ENCODE measurements at places on chromosomes 4 and X. TPM values are rescaled to one million over a fixed set of nuclear protein-coding genes. Genes with fewer than 3 reads are reported as not detected.
A peak's percentile ranks its signal among the peaks of the same experiment; 100 is the strongest.

GC gene
- total RNA-seq, result not detected

HPGDS gene
- not detected for total RNA-seq

CNGA2 gene
- not detected for total RNA-seq

BGN gene
- total RNA-seq, result 1,581 TPM

DDIT4L gene
- total RNA-seq, result 0.78 TPM

DNA sequence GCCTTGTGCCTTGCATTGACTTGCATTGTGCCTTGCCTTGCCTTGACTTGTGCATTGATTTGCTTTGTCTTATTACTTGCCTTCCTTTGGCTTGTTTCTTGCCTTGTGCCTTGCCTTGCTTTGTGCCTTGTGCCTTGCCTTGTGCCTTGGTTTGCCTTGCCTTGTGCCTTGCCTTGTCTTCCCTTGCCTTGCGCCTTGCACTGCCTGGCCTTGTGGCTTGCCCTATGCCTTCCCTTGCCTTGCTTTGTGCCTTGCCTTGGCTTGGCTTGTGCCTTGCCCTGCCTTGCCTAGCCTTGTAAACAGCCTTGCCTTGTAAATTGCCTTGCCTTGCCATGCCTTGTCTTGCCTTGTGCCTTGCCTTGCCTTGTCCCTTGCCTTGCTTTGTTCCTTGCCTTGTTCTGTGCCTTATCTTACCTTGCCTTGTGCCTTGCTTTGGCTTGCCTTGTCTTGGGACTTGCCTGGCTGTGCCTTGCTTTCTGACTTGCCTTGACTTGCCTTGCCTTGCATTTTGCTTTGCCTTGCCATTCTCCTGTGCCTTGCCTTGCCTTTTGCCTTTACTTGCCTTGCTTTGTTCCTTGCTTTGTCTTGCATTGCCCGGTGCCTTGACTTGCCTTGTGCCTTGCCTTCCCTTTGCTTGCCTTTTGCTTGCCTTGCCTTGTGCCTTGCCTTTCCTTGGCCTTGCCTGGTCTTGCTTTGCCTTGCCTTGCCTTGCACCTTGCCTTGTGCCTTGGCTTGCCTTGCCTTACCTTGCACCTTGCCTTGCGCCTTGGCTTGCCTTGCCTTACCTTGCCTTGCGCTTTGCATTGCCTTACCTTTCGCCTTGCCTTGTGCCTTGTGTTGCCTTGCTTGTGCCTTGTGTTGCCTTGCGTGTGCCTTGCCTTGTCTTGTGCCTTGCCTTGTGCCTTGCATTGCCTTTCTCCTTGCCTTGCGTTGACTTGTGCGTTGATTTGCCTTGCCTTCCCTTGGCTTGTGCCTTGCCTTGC is 97.5 kb downstream of the TAB3 start:
- peak; percentile 70 for DNase-seq

GRCh38 chrX:57977992-57978391 is 67.7 kb upstream of the ZXDA start:
- no peak for DNase-seq

GRCh38 chrX:150506020-150506419 is 62.4 kb upstream of the MTM1 start:
- DNase-seq, result no peak

- DNase-seq, result no peak
Observed at GRCh38 chr4:37503261-37503660, 182.9 kb downstream of the RELL1 start.

DNA sequence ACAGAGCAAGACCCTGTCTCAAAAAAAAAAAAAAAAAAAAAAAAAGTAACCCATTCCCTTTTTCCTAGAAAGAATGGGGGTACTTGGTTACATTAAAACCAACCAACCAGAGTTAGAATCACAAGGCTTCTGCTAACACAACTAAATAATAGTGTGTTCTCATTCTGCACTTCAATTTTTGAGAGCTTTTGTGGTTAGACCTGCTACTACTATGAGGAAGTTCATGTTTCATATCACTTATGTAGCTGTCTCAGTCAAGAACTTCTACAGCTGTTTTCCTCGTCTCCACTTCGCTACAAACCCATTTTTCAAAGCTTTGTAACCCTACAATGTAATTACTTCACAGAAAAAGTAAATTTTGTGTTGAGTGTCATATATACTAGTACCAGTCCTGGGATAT is 58.3 kb downstream of the PDHA2 start:
- DNase-seq, result no peak

- no peak for DNase-seq
Observed at GRCh38 chr4:79540143-79540542, 132.1 kb upstream of the GK2 start.

GRCh38 chrX:4754878-4755604 is 1041.6 kb upstream of the PRKX start:
- DNase-seq, result no peak

GRCh38 chr4:148261848-148262247 is 180.4 kb downstream of the NR3C2 start:
- DNase-seq, result no peak

DNA sequence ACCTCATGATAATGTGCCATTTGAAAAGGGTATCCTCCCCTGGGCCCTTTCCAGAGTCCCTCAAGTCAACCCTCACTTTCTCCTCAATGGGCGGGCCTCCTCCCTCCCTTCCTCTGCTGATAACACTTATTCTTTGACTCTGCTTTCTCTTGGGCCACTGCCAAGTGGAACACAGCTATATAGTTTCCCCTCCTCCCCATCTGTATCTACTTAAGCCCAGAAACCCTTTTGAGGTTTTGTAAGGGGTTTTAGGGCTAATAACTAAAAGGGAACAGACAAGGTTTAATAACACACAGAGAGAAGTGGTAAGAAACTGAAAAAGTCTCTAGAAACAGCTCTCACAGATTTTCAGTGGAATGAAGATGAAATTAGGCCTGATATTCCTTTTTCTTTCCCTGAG is 116.7 kb downstream of the GPC3 start:
- DNase-seq, result no peak

GRCh38 chr4:52813546-52813945 is 48.6 kb upstream of the RASL11B start:
- DNase-seq, result no peak

DNA sequence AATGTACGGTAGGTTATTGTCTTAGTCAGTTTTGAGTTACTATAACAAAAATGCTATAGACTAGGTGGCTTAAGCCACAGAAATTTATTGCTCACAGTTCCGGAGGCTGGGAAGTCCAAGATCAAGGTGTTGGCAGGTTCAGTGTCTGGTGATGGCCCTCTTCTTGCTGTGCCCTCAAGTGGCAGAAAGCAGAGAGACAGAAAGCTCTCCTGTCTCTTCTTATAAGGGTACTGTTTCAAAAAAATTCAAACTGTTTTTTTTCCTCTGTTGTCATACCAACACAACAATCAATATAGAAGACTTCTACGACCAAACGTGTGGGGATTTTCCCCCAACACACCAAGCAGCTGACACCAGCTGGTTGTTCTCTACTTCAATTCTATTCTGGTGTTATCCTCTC is 53.4 kb downstream of the ADGRG4 start:
- DNase-seq, result no peak

GRCh38 chrX:116378961-116379360 is 57.4 kb upstream of the SLC6A14 start:
- no peak for DNase-seq

DNA sequence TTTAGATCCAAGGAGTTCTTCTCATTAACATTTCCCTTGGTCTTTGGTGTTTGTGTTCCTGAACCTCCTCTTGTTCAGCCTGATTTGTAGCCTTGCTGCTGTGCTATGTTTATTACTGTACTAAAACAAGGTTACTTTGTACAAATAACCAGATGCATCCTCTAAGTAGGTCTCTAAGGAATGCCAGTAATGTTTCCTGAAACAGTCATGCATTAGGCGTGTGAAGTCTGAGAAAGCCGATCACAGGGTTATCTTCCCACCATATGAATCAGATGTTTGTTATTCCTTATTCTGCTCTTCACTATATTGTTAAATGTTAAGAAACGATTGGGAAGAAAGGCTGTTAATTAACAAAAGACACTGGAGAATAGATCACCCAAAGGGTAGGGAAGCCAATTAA is 66.9 kb downstream of the GALNTL6 start:
- DNase-seq, result no peak

GRCh38 chr4:188691811-188692210 is 552.6 kb downstream of the TRIML1 start:
- no peak for DNase-seq

Data from osteocyte (in vitro differentiated cells).